Progenitor cell of endocrine pancreas (in vitro differentiated cells): ENCODE measurements at places on chromosomes 1 and 21. TPM values are rescaled to one million over a fixed set of nuclear protein-coding genes. Genes with fewer than 3 reads are reported as not detected.

GRCh38 chr1:81989524-81989923 lies 188.8 kb downstream of the ADGRL2 start:
- no peak overlapping the region for H3K4me3 ChIP-seq
- H3K36me3 ChIP-seq: peaks cover 13% of the 10 kb centered on the region
- H3K27ac ChIP-seq: no peak overlapping the region
- H3K27me3 ChIP-seq: no peaks in the 10 kb centered on the region

DNA sequence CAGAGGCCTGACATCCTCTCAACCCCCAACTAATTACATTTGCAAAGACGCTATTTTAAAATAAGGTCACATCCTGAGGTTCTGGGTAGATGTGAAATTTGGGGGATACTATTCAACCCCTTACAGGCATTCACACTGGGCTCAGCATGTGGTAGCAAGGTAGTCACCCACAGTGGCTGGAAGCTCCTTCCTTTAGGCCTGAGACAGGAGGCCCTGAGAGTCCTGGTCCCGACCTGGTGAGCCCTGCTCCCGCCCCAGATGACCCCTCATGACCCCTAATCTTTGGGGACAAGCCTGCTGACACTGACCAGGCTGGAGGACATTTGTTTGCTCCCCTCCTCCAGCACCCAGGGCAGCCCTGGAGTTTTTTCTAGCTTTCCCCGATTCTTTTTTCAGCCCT lies 225.9 kb downstream of the DYRK1A start:
- no peak overlapping the region for H3K4me3 ChIP-seq
- DNase-seq: no peak
- peaks cover 1% of the 10 kb centered on the region for H3K4me1 ChIP-seq
- H3K36me3 ChIP-seq: peaks cover 1% of the 10 kb centered on the region

GRCh38 chr1:245901037-245901436 lies 606.0 kb downstream of the SMYD3 start:
- H3K4me3 ChIP-seq: no peak overlapping the region
- no peak overlapping the region for H3K27ac ChIP-seq
- H3K36me3 ChIP-seq: peaks cover 3% of the 10 kb centered on the region

- no peaks in the 10 kb centered on the region for H3K4me1 ChIP-seq
- H3K4me3 ChIP-seq: no peak overlapping the region
- H3K27ac ChIP-seq: no peak overlapping the region
- no peaks in the 10 kb centered on the region for H3K36me3 ChIP-seq
- peaks cover 5% of the 10 kb centered on the region for H3K27me3 ChIP-seq
These were observed 50.7 kb upstream of the ST6GALNAC3 start for GRCh38 chr1:76023669-76024435.

GRCh38 chr21:39675590-39675989 lies 62.9 kb downstream of the B3GALT5 start:
- peak overlapping the region; percentile 65 for H3K27ac ChIP-seq
- no peak for DNase-seq
- H3K27me3 ChIP-seq: peaks cover 9% of the 10 kb centered on the region

DNA sequence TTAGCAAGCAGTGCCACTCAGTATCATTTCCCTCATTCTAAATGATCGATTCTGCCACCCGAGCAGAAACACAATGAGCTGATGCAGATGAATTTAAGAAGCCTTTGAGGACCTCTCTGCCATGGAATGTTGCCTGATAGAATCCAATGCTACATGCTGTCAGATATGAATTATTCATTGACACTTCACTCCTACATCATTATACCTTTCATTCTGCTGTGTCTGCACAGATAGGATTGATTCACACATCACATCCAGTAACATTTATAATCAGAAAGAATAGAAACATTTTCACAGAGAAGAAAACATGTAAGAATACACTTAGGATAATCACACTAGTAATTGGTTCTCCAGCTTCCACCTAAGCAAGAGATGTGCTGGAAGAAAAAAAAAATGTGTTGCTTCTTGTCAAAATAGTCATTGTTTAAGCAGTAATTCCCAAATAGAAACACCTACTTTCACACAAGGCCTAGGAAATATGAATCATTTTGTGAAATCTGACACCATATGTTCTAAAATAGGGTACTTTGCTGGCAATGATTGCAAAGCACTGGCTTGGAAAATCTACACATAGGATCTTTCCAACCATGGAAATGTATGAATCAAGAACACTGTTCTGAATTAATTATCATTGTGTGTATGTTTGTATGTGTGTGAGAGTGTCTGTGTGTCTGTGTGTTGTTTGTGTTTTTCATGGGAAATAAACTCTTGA lies 110.1 kb downstream of the GRIK1 start:
- H3K27me3 ChIP-seq: no peaks in the 10 kb centered on the region
- peaks cover 2% of the 10 kb centered on the region for H3K36me3 ChIP-seq
- no peak for DNase-seq
- H3K27ac ChIP-seq: no peak overlapping the region

GRCh38 chr1:52552236-52552504 lies 722 bp downstream of the TUT4 start:
- no peaks in the 10 kb centered on the region for H3K27me3 ChIP-seq
- H3K27ac ChIP-seq: no peak overlapping the region
- no peaks in the 10 kb centered on the region for H3K36me3 ChIP-seq
- H3K4me3 ChIP-seq: no peak overlapping the region
- peak; percentile 10 for DNase-seq
- H3K4me1 ChIP-seq: peaks cover 28% of the 10 kb centered on the region

GRCh38 chr1:170012920-170013319 lies 61.6 kb downstream of the KIFAP3 start:
- no peak overlapping the region for H3K27ac ChIP-seq
- DNase-seq: no peak
- no peak overlapping the region for H3K4me3 ChIP-seq
- H3K4me1 ChIP-seq: no peaks in the 10 kb centered on the region
- H3K27me3 ChIP-seq: no peaks in the 10 kb centered on the region
- H3K36me3 ChIP-seq: peaks cover 4% of the 10 kb centered on the region

GRCh38 chr1:46705408-46705807 lies 13.5 kb downstream of the EFCAB14 start:
- H3K36me3 ChIP-seq: peaks cover 23% of the 10 kb centered on the region
- DNase-seq: no peak
- H3K4me1 ChIP-seq: peaks cover 7% of the 10 kb centered on the region
- H3K27ac ChIP-seq: no peak overlapping the region
- H3K4me3 ChIP-seq: no peak overlapping the region

GRCh38 chr1:205497351-205497750 lies 7.1 kb upstream of the CDK18 start:
- H3K4me1 ChIP-seq: peaks cover 7% of the 10 kb centered on the region
- H3K4me3 ChIP-seq: no peak overlapping the region
- H3K27me3 ChIP-seq: peaks cover 25% of the 10 kb centered on the region
- no peaks in the 10 kb centered on the region for H3K36me3 ChIP-seq
- no peak overlapping the region for H3K27ac ChIP-seq
- DNase-seq: no peak

GRCh38 chr1:13706046-13706445 lies 6.1 kb downstream of the PRDM2 start:
- no peak overlapping the region for H3K4me3 ChIP-seq
- no peak for DNase-seq
- H3K4me1 ChIP-seq: peaks cover 22% of the 10 kb centered on the region
- H3K27ac ChIP-seq: no peak overlapping the region

DNA sequence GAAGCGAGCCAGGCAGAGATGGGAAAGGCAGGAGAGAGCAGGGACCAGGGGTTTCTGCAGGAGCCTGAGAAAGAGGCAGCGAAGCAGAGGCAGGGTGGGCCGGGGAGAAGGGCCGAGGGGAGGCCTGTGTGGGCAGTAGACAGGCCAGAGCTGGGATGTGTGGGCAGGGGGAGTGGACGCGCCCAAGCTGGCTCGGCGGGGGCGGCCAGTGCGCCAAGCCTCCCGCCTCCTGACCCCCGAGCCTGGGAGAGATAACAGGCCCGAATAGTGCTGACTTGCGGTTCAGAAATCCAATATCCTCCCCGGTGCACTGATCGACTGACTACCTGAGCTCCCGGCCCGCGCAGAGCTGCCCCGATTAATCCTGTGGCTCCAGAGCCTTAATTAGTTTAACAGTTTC lies 41.9 kb downstream of the AHDC1 start:
- H3K27me3 ChIP-seq: no peaks in the 10 kb centered on the region
- peaks cover 66% of the 10 kb centered on the region for H3K4me1 ChIP-seq
- H3K4me3 ChIP-seq: no peak overlapping the region
- H3K27ac ChIP-seq: peak overlapping the region; percentile 95
- no peak for DNase-seq

GRCh38 chr1:38046333-38046883 lies at the start of gene POU3F1:
TSS of gene POU3F1 (minus strand) at chr1:38046793. CDS start at chr1:38046743, 50 bp downstream.
- peaks cover 76% of the 10 kb centered on the region for H3K27me3 ChIP-seq
- peak within 1 kb of the TSS; percentile 71 for H3K4me3 ChIP-seq
- H3K27ac ChIP-seq: no peak within 1 kb of the TSS

The EPHB2 gene
- total RNA-seq: 64.2 and 69.4 TPM in 2 replicates

The GPR3 gene
- total RNA-seq: 1.00 and 1.1 TPM in 2 replicates

The CLDN17 gene
- total RNA-seq: not detected in 2 replicates

The ERI3 gene
- 93.6 and 96.1 TPM in 2 replicates for total RNA-seq

The NR5A2 gene
- 23.2 and 29.1 TPM in 2 replicates for total RNA-seq

The TFAP2E gene
- total RNA-seq: 0.55 and 0.84 TPM in 2 replicates

The SLC1A7 gene
- not detected in 2 replicates for total RNA-seq

The FAM167B gene
- total RNA-seq: 3.8 and 4.4 TPM in 2 replicates

The DFFB gene
- 11.5 and 11.9 TPM in 2 replicates for total RNA-seq
